ENCODE measurements at places on chromosomes 7 and 10.

DNA sequence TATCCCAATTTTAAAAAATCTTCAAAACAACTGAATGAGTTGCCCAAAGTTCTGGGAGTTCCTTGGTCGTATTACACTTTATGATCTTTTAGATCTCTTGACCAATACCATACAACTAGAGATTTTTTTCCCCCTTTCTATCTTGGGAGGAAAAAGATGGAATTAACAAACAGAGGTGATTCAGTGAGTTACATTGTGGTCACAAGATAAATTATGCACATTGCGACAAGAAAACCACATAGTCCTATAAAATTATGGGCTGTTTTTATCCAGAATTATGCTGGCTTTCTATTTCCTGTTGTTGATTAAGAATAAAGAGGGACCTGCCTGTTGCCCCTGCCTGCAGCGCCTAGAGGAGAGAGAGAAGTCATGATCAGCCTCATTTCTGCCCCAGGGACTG lies 8.2 kb upstream of the SGPL1 start:
- no peak for DNase-seq

DNA sequence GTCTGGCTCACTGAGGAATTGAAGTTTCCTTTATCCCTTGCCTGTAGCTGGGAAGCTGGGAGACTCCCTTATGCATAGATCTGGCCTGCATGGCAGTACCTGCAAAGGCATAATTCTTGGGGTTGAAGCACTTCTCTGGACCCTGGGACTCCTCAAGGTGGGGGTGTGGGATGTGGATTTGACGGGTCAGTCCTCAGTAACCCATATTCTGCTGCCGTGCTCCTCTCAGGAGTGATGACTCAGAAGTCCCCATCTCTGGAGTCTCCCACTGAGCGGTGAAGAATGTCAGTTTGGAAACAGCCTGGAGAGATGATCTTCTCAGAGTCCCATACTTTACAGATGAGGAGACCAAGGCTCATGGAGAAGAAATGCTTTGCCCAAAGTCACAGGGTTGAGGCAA lies 49.0 kb downstream of the SORCS3 start:
- DNase-seq = no peak

GRCh38 chr7:12861070-12861469 lies 173.6 kb downstream of the ARL4A start:
- peak; percentile 84 for DNase-seq

GRCh38 chr10:29389935-29390334 lies 101.1 kb downstream of the LYZL1 start:
- DNase-seq = no peak
